GM06990 (cell line): ENCODE measurements at places on chromosomes 11 and 22.

- DNase-seq: no peak
Observed at GRCh38 chr11:124869331-124869730, 4.1 kb downstream of the ROBO3 start.

DNA sequence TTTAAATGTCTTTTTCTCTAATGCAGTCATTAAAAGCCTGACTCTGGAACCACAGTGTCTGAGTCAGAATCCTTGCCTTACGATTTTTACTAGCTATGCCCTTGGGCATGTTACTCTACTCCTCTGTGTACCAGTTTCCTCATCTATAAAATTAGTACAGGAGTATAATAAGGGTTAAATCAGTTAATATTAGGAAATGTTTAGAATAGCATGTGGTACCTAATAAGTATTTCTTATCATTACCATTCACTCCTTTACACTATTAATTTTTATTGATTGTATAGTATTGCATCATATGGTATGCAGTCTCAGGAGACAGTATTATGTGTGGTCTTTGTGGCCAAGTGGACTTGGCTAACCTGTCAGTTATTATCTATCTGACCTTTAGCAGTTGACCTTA lies 68.2 kb downstream of the METTL15 start:
- no peak for DNase-seq

DNA sequence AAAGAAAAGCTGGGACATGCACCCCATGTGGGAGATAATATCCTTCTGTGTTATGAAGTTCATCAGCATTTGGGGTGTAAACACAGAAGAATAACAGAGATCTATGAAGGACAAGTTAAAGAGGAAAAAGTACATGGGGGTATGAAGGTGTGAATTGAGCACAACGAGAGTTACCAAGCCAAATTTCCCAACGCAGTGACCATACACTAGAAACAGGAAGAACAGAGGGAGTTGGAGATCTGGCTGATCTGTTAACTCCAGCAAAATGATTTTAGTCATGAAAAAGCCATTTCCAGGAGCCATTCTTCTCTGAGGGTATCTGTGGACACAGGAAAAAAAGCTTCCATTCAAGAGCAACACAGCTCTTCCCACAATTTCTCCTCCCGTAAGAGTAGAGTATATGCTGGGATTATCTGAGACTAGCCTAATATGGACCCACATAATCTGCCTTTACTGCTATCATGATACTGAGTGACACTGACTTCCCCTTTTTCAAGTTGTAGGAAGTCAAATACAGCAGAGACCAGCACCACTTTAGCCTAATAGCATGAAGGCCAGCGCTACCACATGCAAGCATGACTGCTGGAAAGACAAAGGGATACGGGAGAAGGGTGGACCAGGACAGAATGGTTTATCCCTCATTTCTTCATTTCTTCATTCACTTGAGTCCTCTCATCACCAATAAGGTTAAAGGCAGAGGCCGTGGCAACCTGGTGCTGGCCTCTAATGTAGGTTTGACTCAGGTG lies 19.6 kb upstream of the OR8D2 start:
- no peak for DNase-seq

GRCh38 chr11:1460396-1460985 lies 26.1 kb downstream of the MOB2 start:
- DNase-seq: no peak

DNA sequence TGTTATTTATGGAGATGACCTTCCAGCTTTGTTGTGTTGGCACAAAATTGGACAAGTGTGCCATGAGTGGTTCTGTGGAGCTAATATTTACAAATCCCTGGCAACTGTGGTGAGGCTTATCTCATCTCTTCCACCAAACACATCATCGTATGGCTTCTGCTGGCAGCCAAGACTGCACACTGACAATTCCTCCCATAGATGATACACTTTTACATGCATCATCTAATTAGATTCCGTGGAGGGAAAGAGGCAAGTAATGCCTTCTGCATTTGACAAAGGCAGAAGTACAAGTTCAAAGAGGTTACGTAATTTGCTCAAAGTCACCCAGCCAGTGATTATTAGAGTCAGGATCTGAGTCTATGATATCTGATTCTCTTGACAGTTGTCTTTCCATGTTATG lies 62.7 kb upstream of the KIRREL3 start:
- no peak for DNase-seq

- DNase-seq: no peak
Observed at GRCh38 chr22:43706151-43706550, 106.0 kb downstream of the EFCAB6 start.

GRCh38 chr11:129234978-129235377 lies 42.9 kb upstream of the ARHGAP32 start:
- DNase-seq: no peak

GRCh38 chr22:39917776-39918495 lies 17.1 kb downstream of the GRAP2 start:
- DNase-seq: no peak

- DNase-seq: no peak
Observed at GRCh38 chr11:75763846-75764245, 4.7 kb upstream of the DGAT2 start.

GRCh38 chr22:50633086-50633485 lies 5.1 kb upstream of the ARSA start:
- no peak for DNase-seq

DNA sequence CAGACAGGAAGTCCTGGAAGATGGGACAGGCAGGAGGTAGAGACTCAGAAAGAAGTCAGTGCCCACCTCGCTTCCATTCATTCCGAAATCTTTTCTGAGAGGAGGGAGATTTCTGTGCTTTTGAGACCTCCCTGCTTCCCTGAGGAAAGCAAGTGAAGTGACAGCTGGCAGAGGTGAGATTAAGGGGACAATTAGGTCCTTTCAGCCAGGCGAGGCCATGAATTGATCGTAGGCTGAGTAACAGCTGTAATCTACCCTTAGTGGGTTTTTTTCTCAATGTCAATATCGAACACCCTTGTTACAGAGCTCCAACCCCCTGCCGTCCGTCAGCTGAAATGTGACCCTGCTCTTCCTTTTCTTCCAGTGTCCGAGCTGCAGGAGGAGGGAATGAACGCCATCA lies 96.0 kb downstream of the PARVA start:
- no peak for DNase-seq

DNA sequence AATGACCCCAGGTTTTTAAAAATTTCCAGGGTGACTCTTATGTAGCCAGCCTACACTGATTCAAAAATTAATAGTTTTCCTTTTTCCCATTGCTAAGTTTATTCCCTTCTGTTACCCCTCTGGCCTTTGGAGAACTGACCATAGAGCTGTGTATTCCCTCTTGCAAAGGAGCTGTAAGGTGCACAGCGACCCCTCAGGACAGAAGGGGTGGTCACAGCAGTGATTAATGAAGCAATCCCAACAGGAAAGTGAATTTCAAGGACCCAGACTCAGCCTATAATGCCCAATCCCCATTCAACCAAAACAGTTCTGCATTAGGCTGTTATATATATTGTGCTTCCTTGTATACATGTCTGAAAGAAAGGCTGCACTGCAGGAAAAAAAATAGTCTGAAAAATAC lies 147.1 kb downstream of the WT1 start:
- DNase-seq: no peak

DNA sequence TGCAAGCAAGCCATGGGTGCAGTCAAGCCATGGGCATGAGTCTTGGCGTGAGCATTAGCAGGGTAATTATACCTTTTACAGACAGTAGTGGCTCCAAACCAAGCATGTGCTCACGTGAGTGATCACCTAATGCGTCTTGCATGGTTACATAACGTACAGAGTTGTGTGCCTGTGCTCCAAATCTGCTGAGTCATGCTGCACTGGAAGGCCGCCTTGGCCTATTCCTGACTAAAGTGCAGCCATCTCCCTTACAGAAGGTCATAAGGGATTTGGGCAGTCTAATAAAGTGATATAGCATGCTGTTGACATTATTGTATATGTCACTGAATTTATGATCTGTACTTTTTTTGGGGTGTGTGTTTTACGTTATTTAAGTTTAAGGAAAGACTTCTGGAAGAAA lies 102.4 kb downstream of the ARHGAP42 start:
- no peak for DNase-seq

DNA sequence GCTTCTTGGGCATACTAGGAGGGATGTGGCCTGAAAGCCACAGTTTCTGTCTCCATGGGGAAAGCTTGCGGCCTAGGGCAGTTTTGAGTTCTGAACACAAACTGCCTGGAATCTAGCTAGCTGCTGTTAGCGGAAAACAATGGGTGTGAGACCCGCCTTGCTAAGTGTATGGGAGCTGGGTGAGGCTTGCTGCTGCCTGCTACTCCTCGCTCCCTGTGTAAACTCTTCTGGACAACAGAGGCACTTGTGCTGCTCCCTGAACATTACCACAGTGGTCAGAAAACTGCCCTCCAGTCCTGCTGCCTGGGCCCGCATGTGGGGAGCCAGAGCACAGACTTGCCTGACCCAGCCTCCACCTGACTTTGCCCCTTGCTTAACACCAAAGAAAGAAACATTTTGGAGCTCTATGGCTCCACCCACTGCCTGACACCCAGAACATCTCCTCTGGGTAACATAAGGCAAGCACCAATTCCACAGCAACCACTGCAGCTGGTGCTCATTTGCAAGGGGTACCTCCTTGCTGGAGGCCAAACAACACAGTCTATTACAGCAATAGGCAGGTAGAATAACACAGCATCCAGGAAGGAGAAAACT lies 766.3 kb upstream of the RAG2 start:
- DNase-seq: no peak
